ENCODE measurements at places on chromosomes 11 and 22.

GRCh38 chr11:131683131-131683530 lies 312.7 kb downstream of the NTM start:
- no peak for DNase-seq

GRCh38 chr11:84947070-84947469 lies 680.1 kb downstream of the DLG2 start:
- no peak for DNase-seq

- DNase-seq = no peak
Observed at GRCh38 chr22:42052765-42053164, 17.8 kb downstream of the NAGA start.

- DNase-seq = no peak
Observed at GRCh38 chr11:135023499-135023898, 611.5 kb upstream of the B3GAT1 start.

DNA sequence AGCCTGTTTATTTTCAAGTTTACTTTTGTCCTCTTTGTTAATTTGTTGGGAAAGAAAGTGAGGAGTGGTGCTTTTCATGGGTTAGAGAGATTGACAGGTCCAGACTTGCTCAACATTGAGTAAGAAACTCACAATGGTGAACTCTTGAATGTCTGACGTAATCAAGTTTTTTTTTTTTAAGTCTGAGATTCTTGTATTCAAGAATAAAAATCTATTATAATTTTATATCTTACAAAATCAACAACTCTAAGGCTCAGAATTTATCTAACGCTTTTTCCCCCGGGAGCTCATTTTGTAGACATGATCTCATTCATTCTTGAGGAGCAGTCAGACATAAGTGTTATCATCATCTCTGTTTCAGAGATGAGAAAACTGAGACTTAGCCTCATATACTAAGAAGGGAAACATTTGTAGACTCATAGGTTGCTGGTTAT lies 39.1 kb upstream of the SPTBN2 start:
- no peak for DNase-seq

- no peak for DNase-seq
Observed at GRCh38 chr22:17823226-17823625, 49.0 kb upstream of the BID start.

GRCh38 chr11:124753205-124753604 lies 1.1 kb upstream of the VSIG2 start:
- no peak for DNase-seq

DNA sequence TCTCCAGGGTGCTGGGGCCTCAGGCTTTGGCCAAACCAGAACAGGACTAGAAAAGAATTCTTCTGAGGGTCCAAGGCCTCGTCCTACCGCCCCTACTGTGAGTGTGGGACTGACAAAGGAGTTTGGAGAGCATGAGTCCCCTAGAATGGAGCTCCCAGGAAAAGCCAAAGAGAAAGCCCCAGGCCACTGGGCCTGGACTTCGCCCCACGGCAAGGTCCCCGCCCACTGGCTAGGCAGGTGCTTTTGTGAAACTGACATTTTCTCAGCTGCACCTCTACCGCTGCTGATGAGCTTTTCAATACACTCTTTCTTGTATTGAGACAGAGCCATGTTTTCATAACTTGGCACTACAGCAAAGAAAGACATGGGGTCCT lies 9.7 kb upstream of the FGF3 start:
- no peak for DNase-seq

- peak; percentile 83 for DNase-seq
Observed at GRCh38 chr11:772429-773390, 4.6 kb downstream of the GATD1 start.
